ENCODE measurements at places on chromosomes 7 and 10.

- DNase-seq, result no peak
Observed at GRCh38 chr7:6476596-6477317, 29.0 kb upstream of the DAGLB start.

DNA sequence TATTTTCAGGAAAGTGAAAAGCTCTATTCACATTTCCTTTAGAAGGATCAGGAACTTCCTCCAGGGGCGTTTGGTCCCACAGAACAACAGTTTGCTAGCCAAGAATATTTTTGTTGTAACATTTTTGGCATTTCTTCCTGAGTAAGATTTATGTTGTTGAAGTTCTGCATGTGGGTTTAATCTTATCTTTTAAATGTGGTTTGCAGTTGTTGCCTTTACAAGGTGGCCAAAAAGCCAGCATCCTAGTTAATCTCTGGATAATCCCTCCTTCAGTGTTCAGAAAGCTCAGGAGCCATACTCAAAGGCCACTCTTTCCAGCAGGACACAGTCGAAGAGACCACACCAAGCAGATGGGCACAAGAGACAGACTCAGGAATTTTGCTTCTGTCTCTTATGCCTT lies 30.0 kb downstream of the SLC26A4 start:
- DNase-seq, result no peak

GRCh38 chr7:120729245-120729644 lies 128.7 kb downstream of the TSPAN12 start:
- no peak for DNase-seq

DNA sequence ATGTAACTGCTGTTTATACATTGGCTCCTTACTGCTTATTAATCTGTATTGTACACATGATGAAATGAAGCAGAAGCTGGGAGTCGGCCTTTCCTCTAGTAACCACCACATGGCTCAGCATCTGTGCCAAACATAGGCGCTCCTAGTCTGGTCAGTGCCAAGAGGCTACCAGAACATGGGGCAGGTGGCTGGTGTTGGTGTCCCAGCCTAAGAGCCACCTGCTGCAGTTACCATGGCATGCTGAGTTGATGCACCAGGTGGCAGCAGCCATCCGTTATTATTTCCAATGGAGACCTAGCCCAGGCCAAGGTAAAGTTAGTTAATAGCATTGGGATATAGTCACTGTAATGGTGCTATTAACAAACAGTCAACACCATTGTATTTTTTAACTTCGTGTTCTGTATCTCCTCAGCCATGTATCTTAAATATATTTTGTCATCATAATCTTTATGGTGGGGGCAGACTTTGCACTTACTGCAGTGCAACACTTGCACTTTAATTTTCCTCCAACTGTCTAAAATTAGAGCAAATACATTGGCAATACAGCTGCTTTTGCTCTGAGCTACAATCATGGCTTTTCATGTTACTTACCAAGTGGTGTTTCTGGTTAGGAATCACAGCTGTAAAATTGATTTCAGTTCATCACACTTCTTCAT lies 33.1 kb downstream of the HBP1 start:
- DNase-seq, result peak; percentile 74

DNA sequence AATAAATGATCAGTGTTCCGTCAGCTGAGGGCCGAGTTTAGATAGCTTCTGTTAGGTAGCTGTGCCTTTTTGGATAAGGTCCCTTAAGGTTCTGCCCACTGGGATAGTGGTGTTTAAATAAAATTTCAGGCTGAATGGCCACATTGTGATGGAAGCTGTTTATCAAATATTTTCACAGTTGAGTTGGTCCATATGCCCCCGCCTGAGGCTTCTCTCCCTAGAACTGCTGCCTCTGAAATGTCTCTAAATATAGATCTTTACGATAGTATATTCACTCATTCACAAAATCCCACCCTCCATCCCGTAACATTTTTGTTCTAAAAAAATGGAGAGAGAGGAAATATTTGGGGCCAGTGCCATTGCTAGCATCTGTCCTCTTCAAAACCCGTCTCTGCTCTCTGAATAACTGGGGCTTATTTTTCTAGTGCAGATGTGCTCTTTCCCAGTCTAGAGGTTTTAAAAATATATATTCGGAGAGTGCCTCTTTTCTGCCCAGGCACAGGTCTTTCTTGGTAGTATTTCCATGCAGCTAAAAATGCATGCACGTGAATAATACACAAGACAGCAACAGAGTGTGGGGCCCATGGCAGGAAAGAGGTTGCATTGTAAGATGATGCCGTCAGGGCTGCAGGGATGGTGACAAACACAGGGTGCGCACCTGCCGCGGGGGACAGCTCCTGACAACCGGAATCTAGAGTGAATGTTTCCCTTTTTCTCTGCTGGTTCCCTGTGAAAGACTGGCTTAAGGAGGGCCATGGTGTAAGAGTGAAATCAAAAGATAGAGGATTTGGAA lies 105.4 kb upstream of the BTBD16 start:
- DNase-seq, result no peak

- no peak for DNase-seq
Observed at GRCh38 chr10:71966046-71967004, 2.1 kb downstream of the CHST3 start.

- DNase-seq, result no peak
Observed at GRCh38 chr7:20562461-20562860, 53.0 kb upstream of the ABCB5 start.

- peak; percentile 22 for DNase-seq
Observed at GRCh38 chr10:99976886-99977665, 32.7 kb downstream of the DNMBP start.

DNA sequence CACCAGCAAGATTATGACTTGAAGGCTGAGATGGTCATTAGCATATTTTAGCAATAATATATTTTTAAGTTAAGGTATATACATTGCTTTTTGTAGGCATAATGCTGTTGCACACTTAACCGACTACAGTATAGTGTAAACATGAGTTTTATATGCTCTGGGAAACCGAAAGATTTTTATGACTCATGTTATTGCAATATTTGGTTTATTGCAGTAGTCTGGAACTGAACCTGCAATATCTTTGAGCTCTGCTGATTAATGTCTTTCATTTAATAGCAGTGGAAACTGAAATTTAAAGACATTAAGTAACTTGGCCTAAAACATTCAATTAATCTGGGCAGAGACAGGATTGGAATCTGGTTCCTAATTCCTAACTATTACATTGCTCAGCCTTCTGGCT lies 266.7 kb upstream of the PLXDC2 start:
- DNase-seq, result no peak

- DNase-seq, result no peak
Observed at GRCh38 chr7:25263337-25263736, 35.1 kb upstream of the NPVF start.

- no peak for DNase-seq
Observed at GRCh38 chr7:32178677-32179366, 108.6 kb upstream of the PDE1C start.

DNA sequence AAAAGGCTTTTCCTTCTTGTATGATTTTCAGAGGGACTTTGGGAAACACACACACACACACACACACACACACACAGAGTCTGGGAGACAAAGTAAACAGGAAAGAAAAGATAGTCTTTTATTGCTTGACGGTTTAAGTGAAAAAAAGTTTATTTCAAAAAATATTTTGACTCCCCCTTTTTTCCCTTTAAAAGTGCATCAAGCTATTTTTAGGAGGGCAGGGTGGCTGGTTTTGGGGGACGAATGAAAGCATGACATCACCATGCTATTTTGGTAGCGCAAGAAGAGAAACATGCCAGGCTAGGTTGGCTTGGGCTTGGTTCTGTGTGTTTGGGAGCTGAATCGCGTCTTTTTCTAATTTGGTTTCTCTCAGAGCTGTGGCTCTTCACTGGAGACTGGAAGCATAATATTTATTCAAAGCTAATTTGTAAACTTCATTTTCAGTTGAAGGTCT lies 129.2 kb downstream of the BAMBI start:
- no peak for DNase-seq

Measured in right cardiac atrium (tissue), 5 donors.